Activated CD4-positive, alpha-beta T cell treated with anti-CD3 and anti-CD28 coated beads, Interleukin-2, amount 50 U/mL, for 24 hours (primary cell): ENCODE measurements at places on chromosomes 3 and 15.
A peak's percentile ranks its signal among the peaks of the same experiment; 100 is the strongest.

DNA sequence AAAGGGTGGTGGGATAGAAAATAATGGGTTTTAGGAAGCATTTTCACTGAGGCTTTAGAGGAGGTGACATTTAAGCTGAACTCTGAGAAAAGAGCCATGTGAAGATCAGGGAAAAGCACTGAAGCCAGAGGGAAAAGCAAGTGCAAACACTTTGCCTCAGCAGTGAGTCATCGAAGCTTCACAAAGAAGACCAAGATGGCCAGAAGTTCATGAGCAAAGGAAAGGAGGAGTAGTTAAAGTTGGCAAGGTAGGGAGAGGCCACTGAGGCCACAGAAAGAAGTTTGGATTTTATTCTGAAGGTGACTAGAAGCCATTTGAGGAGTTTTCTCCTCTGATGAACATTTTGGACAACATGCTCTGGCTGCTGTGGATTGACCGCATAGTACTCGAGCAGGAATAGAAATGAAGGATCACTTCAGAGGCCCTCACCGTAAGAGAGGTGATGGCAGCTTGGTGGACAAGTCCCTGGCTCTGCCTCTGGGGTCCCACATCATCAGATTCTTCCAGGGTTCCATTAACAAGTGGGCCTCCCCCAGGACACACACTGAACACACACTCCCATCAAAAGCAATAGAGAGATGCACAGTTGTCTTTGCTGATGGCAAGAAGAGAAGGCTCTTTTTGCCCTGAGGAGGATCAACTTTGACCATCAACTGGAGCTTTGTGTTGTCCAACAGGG is 75.5 kb downstream of the TOP2B start:
- DNase-seq: no peak

DNA sequence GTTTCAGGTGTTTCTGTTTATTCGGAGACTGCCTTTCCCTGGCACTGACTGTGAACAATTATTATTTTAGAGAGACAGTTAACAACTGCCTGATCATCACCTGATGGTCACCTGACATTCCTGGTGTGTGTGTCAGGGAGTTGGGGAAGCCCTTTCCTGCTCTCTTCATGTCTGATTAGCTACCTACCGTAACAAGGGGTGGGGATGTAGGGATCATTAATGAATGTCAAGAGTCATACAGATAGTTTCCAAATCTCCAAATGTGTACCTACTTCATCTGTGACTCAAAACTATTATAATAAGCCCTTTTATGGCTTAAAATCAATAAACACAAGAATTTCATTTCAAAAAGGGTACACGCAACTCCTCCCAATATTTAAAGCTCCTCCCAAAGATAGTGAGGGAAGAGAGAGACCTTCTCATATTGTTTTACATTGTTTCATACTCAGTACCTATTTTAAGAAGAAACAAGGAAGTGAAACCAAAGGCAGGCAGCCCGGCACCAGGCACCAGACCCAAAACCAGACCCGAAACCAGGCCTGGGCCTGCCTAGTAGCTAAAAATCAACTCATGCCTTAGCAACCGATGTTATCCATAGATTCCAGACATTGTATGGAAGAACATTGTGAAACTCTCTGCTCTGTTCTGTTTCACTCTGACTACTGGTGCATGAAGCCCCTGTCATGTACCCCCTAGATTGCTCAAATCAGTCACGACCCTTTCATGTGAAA is 844.9 kb upstream of the ALCAM start:
- no peak for DNase-seq

- DNase-seq: no peak
Measured at GRCh38 chr3:46393554-46394434, 13.1 kb downstream of the CCR5AS start.

- DNase-seq: peak; percentile 44
Measured at GRCh38 chr15:91852741-91853510, 582 bp upstream of the SLCO3A1 start.

DNA sequence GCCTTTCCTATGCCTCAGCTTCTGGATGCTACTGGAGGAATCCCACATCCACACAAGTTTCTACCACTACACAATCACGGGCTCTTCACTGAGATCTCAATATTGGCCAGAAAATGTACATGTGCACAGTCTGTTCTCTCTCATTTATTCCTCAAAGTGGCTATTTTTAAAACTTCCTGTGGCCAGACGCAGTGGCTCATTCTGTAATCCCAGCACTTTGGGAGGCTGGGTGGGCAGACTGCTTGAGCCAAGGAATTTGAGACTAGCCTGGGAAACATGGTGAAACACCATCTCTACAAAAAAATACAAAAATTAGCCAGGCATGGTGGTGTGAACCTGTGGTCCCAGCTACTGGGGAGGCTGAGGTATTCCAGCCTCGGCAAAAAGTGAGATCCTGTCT is 91.4 kb upstream of the PRTG start:
- DNase-seq: no peak

GRCh38 chr15:50024281-50024680 is 94.8 kb downstream of the ATP8B4 start:
- no peak for DNase-seq

DNA sequence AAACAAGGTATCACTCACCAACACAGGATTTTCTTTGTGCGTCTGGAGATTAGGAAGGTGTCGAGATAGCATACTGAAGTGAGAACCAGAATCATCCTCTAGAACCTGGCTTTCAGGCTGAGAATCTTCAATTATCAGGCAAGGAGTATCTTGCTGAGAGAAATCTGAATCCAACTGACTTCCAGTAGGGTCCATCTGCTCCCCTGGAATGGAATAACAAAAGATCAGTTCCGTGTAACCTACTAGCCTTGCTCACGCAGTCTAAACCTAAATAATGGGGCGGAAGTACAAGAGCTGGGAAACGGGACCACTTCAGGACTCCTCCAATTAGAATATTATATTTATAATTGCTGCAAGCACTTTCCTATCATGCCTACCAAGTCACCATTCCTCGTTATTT is 690 bp downstream of the TP53BP1 start:
- no peak for DNase-seq

DNA sequence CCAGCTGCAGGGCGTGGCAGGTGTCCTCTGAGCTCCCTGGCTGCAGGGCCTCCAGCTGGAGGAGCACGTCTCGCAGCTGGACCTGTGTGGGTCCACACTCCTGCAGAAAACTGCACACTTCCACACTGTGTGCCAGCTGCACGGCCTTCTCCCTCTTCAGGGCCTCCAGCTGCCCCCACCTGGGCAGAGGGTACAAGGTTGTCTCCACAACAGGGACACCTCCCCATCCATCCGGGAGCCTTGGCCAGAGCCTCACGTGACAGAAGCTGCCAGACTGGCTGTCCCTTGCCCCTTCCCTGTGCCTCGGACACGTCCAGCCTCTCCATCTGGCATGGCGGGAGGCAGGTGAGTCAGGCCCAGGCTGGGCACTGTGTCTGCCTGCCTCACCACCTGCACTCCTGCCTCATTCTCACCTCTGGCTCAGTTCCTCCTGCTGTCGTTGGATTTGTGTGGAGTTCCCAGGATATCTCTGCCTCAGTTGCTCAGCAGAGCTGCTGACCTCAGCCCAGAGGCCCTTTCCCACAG is 14.5 kb downstream of the SPTBN5 start:
- no peak for DNase-seq
